Sigmoid colon (tissue), 7 donors: ENCODE measurements at places on chromosomes 2 and 18. TPM values are rescaled to one million over a fixed set of nuclear protein-coding genes. Genes with fewer than 3 reads are reported as not detected.

SPEG gene
- 123 TPM for total RNA-seq

DNA sequence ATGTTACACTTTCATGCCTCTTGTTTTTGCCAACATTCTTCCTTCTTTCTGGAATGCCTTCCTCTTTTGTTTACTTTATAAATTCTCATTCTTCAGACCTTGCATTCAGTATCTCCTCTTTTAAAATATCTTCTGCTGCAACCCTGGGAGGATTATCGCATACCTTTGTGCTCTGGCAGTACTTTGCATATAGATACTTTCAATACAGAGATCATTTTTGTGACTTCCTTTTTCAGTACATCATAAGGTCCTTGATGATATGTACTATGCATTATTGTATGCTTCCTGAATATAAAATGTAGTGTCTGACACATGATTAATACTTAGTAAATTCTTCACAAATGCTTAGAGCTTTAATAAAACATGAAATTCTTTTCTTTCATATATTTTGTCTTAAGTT is 538.7 kb downstream of the TRIB2 start:
- DNase-seq = no peak

DNA sequence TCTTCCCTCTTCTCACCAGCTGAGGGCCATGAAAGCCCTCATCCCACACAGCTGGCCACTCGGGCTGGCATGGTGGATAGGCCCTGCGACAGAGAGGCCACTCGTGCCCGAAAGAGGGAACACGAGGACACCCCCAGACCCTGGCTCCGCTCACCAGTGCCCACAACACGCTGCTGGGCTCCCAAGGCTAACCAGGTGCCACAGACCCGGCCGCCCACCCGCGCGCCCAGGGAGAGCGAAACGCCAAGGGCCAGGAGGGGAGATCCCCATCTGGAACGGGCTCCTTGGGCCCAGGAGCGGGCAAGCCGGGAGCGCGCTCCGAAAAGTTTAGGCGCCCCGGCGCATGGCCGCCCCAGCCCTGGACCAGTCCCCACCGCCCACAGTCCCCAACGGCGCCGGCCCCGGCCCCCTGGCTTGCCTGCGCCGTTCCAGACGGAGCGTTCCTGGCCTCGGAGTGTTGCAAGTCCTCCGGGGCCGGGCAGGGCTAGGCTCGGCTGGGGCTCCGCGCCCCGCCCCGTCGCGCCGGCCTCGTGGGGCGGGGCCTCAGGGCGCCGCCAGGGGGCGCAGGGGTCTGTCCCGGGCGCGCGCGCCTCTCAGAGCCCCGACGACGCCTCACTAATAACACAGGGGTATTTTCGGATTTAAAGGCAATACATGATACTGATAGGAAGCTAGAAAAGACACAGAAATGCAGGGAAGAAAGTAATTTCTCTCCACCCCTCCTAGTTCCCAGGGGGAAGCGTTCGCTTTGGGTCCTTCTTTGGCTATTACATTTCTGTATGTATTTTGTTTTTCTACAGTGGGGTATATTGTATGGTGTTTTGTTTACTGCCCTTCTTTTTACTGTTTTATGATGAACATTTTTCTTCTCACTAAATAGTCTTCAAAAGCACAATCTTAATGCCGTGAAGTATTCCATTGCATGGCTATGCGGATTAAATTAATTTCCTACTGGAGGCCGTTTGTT is at the start of gene TMBIM1:
Gene TMBIM1 (minus strand): TSS at position 456 of the 967 bp plus-strand sequence. CDS start 10,362 bp downstream, outside the sequence.
- DNase-seq = peak; percentile 91

ALLC gene
- total RNA-seq = not detected

DNA sequence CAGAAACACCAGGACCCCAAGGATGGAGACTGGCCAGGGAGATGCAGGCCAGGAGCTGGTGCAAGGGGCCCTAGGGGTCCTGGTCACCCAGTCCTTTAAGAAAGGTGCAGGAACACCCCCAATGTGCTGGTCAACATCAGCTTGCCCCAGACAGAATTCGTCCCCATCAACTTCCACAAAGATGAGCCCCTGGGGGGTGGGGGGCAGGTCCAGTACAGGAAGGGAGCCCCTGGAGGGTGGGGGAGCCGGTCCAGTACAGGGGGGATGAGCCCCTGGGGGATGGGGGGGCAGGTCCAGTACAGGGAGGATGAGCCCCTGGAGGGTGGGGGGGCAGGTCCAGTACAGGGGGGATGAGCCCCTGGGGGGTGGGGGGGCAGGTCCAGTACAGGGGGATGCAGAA is 160.7 kb upstream of the SALL3 start:
- no peak for DNase-seq

- DNase-seq = no peak
Measured at GRCh38 chr2:39407516-39408296, 29.4 kb downstream of the MAP4K3 start.

- DNase-seq = no peak
Measured at GRCh38 chr2:135698838-135699237, 42.8 kb upstream of the UBXN4 start.

DOCK10 gene
- 4.2 TPM for total RNA-seq

- peak; percentile 59 for DNase-seq
Measured at GRCh38 chr2:10913501-10914271, 2.0 kb downstream of the KCNF1 start.

GRCh38 chr2:66686755-66687154 is 251.8 kb downstream of the MEIS1 start:
- DNase-seq = no peak

DNA sequence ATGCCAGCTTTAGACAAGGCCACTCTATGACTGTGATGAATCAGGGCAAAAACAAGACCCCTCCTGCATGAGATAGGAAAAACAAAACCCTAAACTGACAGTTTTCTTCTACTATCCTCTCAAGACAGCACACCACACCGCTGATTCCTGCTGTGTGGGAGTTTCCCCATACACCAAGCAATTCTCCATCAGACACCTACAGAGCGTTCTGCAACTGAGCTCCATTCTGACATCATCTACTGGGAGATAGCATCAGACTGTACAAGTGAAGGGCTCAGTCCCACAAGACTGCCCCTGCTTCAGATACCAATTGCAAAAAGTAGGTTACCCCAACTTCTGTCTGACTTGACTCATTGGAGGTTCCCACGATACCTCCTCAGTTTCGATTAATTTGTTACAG is 130.6 kb downstream of the TSN start:
- no peak for DNase-seq

C1D gene
- 40.0 TPM for total RNA-seq

CD8B gene
- not detected for total RNA-seq

GRCh38 chr2:169860149-169860548 is 32.9 kb downstream of the UBR3 start:
- DNase-seq = no peak

CXXC1 gene
- 49.0 TPM for total RNA-seq

TCF23 gene
- total RNA-seq = not detected

DNA sequence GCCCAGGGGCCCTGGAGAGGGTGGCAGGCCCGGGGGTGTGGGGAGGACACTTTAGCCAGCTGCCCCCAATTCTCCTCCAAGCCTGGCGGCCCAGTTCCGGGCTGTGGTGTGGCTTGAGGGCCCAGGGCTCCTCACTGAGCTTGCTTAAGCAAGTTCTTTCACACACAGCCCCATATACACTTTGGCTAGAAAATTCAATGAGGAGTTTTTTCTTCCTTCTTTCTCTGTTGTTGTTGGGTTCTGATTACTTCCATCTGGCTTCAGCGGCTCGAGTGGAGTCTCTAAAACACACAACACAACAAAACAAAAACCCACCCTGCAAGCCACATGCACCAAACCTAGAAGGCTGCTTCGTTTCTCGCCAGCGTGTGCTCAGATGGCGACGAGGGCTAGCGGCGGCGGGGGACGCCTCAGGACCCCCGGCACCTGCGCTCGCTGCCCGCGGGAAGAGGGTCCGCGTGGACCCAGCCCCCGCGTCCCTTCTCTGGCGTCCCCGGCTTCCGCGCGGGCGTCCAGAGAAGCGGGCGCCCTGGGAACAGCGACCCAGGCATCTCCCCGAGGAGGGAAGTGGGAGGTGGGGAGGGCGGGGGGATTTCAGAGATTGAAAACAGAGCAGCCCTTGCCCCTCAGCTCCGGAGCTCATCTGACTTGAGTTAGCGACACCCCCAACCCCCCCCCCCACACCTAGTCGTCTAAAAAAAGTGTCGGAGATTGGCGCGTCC is 577 bp upstream of the GLI2 start:
- no peak for DNase-seq

- peak; percentile 95 for DNase-seq
Measured at GRCh38 chr2:86223140-86223926, 24.1 kb downstream of the MRPL35 start.

- no peak for DNase-seq
Measured at GRCh38 chr2:96324721-96325040, 436 bp upstream of the ITPRIPL1 start.

GRCh38 chr2:131093696-131094462 is 619 bp upstream of the FAM168B start:
- DNase-seq = no peak

FSIP2 gene
- total RNA-seq = 2.1 TPM

GRCh38 chr2:38109732-38110181 is 33.8 kb upstream of the CYP1B1 start:
- DNase-seq = no peak

GRCh38 chr2:120958623-120959366 is 223.1 kb downstream of the GLI2 start:
- no peak for DNase-seq

DNA sequence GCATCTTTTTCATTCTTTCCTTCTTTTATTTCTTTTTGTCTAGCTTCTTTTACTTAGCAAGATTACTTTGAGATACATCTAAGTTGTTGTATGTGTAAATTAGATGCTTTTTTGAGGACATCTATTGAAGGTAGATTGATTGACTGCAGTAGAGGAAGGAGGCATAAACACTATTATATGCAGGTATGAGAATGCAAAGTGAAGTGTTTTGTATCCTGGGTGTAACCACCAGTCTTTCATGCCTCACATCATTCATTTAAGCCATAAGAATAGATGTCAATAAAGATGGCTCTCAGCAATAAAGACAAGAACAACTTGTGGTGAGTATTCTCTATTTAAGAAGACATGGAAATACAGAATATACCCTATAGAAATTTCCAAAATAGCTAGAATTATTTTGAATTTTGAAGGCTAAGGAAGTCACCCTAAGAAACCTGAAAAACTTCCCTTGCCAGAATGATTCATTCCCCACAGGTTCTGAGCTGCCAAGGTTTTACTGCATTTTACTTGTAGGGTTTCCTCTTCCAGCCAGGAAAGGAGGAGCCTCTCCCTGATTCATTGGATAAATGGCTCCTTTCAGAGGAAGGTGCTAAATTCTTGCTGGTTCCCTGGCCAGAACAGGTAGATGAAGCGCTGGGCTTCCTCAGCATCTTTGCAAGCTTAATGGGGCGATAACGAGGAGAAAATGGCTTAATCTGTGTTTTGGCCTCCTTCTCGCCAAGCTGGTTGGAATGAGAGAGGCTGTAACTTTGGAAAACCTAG is 279.8 kb upstream of the SLC14A2 start:
- no peak for DNase-seq

GRCh38 chr2:8022908-8023640 is 658.8 kb upstream of the ID2 start:
- no peak for DNase-seq

UGT1A5 gene
- total RNA-seq = not detected

DNA sequence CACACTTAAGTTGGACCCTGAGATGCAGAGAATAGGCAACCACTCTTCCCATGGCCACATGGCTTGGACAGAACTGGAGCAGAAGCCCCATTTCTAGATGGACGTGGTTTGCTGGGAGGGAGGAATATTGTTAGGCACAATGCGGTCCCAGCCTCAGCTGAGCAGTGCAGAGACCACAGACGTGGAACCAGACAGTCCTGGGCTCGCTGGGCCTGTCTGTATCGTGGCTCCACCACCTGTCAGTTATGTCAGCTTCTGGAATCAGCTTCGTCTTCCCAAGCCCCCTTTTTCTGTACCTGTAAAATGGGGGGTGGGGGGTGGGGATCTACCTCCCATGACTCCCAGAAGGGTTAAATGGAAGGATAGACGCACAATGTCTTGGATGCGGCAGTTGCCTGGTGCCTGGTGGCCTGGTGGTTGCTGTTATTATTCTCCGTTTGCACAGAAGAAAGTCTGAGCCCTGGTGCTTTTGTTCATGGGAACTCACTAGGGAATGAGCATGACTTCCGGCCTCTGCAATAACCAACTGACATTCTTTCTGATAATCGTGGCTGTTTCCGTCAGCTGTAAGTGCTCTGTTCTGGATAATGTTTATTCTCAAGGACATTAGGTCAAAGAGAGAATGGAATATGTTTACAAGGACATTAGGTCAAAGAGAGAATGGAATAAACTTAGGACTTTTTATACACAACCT is 31.4 kb downstream of the COLEC11 start:
- DNase-seq = peak; percentile 45
